IMR-90 (cell line): ENCODE measurements at places on chromosomes 5 and 9. TPM values are rescaled to one million over a fixed set of nuclear protein-coding genes. Genes with fewer than 3 reads are reported as not detected.

- DNase-seq, result peak; percentile 84
Observed at GRCh38 chr9:69122549-69123141, 51.4 kb upstream of the TJP2 start.

DNA sequence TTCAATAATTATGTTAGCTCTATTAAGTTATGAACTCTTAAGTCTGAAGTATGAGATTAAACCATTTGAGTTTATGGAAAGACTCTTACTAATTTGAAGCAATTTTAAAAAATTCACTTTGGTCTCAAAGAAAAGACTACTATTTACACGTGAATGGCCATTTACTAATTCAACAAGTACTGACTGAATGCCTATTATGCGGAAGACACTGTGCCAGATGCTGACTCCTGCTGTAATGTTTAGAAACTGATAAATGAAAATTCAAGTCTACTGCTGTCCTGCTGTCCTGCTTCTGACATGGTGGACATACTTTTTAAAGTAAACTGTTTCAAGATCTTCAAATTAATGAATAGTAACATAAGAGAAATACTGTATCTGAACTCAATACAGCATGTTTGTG, 116.2 kb downstream of the MPDZ start:
- no peak for DNase-seq

SEMA4D gene
- 0.56 and 0.90 TPM in 2 replicates for total RNA-seq

SLC4A9 gene
- not detected in 2 replicates for total RNA-seq

DNA sequence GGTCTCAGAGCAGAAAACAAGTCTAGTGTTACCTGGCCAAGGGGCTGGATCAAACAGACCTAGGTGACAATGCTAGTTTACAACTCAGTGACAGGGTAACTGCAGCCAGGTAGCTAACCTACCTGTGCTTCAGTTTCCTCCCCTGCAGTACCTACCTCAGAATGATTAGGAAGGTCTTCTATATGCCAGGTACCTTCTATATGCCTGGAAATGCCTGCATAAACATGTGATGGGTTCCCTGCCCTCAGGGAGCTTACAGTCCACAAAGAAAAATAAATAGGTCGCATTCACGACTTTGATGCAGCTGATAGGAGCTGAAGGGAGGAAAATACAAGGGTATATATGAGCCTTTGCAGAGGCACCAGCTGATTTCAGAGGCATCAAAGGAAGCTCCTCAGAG, 16.1 kb downstream of the LHFPL2 start:
- DNase-seq, result no peak

CCL27 gene
- 0.18 TPM in 1 of 2 replicates, not detected in the other for total RNA-seq

- DNase-seq, result peak; percentile 52
Observed at GRCh38 chr9:122325124-122325523, 45.7 kb upstream of the PTGS1 start.

- no peak for DNase-seq
Observed at GRCh38 chr9:79693750-79694149, 122.0 kb downstream of the TLE4 start.

ADAMTS12 gene
- 49.2 and 51.3 TPM in 2 replicates for total RNA-seq

DNA sequence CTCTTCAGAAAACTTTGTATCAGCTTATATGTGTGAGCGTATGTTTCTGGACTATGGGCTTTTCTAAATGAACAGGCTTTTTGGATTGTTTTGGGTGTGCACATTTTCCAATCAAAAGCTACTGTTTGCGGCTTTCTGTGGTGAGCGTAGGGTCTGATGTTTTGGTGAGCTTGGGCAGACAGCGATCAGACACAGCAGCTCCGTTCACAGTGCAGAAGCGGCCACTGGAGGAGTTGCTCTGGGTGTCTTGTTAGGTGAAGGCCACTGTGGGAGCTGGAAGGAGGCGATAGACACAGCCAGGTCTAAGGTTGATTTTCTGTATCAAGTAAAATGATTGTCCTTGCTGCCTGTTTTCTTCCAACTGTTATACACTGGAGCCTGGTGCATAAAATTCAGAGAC, 11.1 kb downstream of the PRRC2B start:
- no peak for DNase-seq

PRR16 gene
- total RNA-seq, result 9.9 and 10.6 TPM in 2 replicates

IL5 gene
- total RNA-seq, result not detected in 2 replicates

LCN1 gene
- not detected in 2 replicates for total RNA-seq

ZFP2 gene
- 0.18 and 0.56 TPM in 2 replicates for total RNA-seq

CKMT2 gene
- 0.28 and 0.36 TPM in 2 replicates for total RNA-seq

TRPM3 gene
- total RNA-seq, result not detected in 2 replicates

DNA sequence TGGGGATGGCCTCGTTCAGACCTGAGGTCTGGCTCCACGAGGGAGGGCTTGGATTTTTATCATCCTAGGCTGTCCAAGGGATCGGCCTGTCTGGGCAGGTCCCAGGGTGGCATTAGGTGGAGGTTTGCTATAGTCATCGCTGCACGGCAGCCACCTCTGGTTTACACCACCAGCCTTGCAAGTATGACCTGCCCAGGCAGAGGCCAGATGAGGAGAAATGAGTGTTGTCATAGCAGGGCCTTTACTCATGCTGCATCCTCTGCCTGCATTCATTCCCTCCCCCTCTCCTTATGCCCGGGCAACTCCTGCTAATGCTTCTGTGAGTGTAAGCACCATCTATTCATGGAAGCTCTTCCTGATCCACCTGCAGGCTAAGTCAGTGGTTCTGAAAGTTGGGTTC, 15.3 kb upstream of the NDST1 start:
- DNase-seq, result peak; percentile 87

- DNase-seq, result no peak
Observed at GRCh38 chr5:61349935-61350334, 17.9 kb downstream of the ZSWIM6 start.

NME5 gene
- total RNA-seq, result under 0.01 and 0.18 TPM in 2 replicates

GRCh38 chr5:10317825-10318682, 10.4 kb upstream of the CMBL start:
- no peak for DNase-seq

DRD1 gene
- total RNA-seq, result 0.18 and 0.28 TPM in 2 replicates

PCSK1 gene
- not detected in 2 replicates for total RNA-seq

GRCh38 chr5:90015584-90016018, 394.0 kb downstream of the CETN3 start:
- DNase-seq, result peak; percentile 11

PRRC1 gene
- 46.8 and 49.4 TPM in 2 replicates for total RNA-seq

ARAP3 gene
- 1.4 and 2.2 TPM in 2 replicates for total RNA-seq

GTF2H2C gene
- 32.8 and 35.8 TPM in 2 replicates for total RNA-seq

GRCh38 chr5:151648988-151649387, 37.7 kb downstream of the SPARC start:
- no peak for DNase-seq

GRCh38 chr9:32294106-32294505, 90.3 kb upstream of the ACO1 start:
- no peak for DNase-seq

DNA sequence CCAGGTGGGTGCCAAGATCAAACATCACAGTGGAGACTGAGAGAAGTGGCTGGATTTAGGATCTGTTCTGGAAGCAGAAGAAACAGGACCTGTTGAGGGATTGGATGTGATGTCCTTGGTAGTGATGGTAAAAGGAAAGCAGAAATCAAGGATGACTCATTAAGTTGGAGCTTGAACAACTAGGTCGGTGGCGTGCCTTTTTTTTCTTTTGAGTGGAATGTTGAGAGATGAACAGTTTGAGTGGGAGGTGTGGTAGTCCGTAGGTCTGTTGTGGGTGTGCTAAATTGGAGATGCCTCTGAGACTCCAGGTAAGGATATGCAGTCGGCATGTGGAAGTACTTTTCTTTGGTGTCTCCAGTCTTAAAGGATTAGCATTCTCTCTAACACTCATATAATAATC, 92.1 kb upstream of the IL12B start:
- DNase-seq, result peak; percentile 18

FUBP3 gene
- total RNA-seq, result 32.3 and 41.9 TPM in 2 replicates

- no peak for DNase-seq
Observed at GRCh38 chr5:111685969-111686368, 71.0 kb downstream of the NREP start.

DNA sequence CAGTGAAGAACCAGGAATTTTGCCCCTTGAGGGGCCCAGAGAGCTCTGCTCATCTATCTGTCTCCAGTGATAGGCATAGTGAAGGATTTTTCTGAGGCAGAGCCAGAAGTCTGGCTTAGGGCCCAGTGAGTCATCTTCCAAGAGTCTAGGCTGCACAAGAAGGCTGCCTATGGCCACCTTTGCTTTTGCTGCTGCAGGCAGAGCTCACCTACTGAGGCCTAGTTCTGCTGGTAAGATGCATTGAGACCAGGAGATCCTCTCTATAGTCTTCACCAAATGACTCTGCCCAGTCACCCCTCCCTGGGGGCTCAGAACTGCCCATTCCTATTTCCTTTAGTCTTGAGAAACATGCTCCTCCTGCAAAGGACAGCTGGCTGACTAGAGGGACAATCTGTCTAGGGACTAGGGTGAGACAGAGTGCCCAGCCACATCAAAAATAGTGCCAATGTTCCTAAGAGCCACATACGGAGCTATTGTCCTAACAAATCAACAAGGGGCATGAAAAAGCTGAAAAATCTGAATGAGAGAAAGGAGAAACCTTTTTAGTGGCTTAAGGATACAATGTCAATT, 40.3 kb upstream of the CDKN2AIPNL start:
- DNase-seq, result peak; percentile 86

DNA sequence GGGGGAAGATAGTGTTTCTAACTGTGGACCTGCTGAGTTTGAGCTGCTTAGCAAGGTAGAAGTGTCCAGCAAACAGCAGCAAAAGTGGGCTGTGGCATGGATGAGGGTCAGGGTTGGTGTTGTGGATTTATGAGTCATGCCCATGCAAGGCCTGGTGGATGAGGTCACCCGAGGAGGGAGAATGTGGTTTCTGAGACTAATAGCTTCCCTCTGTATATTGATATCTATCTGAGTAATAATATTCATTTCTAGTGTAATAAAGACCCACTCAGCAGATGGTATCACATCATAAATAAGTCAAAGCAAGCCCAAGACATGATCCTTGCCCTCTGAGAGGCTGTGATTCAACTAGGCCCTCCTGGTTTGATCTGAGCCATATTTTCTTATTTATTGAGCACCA, 597.8 kb upstream of the CLINT1 start:
- peak; percentile 94 for DNase-seq

TMEM267 gene
- total RNA-seq, result 12.0 and 17.5 TPM in 2 replicates

DNA sequence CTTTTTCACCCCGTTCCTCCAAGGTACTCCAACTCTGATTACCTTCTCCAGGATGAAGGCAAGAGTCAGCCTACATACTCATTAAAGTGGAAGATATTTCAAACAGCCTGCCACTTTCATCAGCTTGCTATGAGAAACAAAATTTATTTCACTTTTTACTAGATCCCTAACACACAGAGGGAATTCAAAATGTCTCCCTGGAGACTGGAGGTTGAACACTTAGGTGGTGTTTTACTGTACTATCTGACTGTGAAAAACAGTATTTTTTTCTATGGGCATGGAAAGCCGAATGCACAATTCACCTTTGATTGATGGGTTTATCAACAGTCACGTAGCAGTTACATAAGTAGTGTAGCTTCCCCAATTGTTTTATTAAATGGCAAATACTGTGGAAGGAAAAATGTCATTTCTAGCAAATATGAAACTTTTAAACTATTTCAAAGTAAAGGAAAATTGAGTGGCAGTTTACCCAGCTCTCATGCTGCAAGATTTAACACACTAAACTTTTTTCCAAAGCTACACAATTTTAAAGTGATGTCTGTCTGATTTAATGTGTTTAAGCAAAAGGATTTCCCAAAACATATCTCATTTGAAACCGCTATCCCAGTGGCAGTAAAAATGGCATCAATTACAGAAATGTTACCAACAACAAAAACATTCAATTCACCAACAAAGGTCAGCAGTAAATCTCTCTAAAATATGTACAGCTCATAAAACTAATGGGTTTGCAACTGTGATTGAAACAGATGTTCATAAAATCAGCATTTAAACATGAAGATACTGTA, 125.0 kb upstream of the TLE4 start:
- no peak for DNase-seq

DNA sequence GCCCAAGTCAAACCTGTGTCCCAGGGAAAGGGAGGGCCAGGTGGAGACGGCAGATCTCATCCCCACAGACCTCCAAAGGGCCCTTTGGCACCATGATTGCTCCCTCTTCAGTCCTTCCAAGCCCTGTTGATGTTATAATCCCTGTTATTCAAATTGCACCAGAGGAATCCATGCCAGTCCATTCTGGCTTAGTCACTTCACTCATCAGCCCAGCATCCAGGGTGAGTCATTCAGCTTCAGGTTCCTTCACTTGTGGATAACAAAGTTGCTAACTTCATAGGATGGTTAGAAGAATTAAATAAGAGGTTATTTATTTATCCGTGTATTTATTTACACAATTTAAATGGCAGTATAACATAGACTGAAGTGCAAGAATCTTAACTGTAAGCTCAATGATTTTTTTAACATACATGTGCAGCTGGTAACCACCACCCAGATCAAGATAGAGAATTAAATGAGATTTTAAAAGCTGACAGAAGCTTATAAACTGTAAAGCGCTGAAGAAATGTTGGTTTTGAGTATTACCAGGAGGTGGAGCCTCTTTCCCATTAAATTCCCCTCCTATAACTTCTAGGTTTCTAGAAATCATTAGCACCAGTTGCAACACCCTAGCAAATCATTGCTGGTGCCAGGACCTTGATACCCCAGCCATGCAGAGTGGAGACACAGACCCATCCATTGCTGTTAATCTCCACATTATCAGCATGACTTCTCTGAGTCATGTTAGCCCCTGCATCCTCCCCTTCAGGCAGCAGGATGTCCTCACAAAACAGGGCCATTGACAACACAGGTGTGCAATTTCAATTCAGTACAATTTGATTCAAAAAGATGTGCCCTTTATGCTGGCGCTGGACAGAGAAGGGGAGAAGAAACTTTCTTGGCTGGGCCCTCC, 77.4 kb downstream of the SEC61B start:
- DNase-seq, result peak; percentile 83

EIF4E1B gene
- not detected in 2 replicates for total RNA-seq

DNA sequence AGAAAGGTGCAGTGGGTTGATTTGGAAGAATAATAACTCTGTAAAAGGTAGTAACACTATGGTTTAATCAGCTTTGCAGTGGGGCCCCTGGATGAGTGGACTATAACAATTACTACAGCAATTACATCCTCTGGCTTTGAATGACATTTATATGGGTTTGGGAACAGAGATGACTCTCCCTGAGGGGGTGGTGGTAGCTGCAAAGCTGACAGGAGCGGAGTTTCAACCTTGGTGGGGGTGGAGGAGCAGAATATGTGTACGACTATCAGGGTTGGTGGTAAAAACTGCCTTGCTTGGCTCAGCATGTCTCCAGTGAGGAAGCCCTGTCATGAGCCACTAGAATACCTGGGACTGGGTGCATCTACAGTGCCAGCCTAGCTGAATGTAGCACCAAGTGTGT, 28.3 kb upstream of the NR3C1 start:
- DNase-seq, result no peak
